CD4-positive, alpha-beta T cell treated with Interleukin-17A for 4 hours (primary cell): ENCODE measurements at places on chromosomes 16 and 17.

DNA sequence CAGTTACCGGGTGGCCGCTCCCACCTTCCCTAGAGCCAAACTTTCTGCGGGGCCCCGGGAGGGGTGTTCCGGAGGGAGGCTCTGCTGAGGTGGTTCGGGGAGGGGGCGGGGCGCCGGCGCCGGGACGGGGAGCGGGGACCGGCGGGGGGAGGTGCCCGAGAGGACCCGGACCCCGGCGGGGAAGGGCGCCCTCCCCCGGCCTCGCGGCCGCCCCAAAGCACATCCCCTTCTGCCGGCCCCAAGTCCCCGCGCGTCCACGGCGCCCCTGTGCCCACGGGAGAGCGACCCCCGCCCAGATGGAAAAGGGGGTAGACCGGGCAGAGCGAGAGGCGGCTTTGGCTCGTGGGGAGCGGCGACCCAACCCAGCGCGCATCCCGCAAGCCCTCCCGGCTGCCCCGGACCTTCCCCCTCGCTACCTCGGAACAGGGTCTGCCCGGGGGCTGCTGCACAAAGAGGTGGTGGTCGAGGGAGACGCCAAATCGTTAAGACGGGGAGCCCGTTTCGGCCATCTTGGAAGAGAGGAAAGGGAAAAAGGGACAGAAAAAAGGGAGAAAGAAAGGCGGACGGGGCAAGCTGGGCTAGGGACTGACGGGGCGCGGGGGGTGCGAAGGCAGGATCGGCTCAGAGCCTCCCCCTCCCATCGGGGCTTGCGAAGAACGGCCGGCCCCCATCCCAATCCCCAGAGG, 530 bp downstream of the PCGF2 start:
- peak; percentile 46 for DNase-seq

GRCh38 chr16:58464916-58465731, 34.8 kb upstream of the NDRG4 start:
- DNase-seq, result no peak

DNA sequence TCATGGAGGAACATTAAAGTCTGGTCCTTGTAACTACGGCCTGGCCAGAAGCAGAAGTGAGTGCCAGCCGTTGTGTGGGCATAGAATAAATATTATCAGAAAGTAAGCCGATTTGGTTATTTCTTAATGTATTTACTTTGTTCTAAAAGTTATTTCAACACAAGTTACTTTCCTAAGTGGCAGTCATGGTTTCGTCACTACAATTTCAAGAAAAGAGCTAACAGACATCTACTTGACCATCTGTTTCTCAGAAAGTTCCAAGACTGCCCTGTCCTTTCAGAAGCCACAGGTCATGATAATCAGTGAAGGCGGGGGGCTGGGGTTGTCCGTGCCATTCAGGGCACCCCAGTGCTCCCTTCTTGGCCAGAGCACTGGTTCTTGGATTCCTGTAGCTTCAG, 14.9 kb upstream of the FASN start:
- DNase-seq, result no peak

DNA sequence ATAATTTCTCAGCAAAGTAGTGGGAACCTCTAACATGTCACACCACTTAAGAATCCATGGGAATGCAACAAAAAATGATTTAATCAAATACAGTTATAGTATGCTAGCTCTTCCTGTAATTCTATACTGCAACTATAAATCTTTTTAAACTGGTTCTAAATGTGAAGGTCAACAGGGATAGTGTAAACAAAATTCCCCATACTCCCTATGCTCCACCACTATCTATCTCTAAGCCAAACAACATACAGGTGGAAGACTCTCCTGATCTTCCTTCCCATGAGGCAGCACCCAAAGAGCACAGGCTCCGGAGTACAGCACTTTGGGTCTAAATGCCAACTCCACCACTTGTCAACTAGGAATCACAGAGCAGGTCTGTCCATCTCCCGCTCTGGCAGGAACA, 4.4 kb downstream of the XPO6 start:
- DNase-seq, result no peak

DNA sequence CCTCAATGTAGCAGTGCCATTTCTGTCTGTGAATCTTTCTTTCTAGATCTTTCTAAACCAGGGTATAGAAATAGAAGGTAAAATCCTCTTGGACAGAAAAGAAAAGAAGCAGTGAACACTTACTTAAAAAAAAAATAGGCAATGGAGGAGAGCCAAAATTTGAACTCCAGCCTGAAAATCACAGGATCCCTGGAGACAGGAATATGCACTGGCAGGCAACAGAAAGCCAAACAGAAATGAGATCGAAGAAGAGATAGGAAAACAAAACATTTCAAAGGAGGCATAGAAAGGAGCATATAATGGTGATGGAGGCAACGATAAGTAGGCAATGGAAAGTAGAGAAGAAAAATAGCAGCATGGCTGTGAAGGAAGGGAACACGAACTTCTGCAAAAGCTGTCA, 253.7 kb upstream of the HSBP1 start:
- DNase-seq, result no peak

DNA sequence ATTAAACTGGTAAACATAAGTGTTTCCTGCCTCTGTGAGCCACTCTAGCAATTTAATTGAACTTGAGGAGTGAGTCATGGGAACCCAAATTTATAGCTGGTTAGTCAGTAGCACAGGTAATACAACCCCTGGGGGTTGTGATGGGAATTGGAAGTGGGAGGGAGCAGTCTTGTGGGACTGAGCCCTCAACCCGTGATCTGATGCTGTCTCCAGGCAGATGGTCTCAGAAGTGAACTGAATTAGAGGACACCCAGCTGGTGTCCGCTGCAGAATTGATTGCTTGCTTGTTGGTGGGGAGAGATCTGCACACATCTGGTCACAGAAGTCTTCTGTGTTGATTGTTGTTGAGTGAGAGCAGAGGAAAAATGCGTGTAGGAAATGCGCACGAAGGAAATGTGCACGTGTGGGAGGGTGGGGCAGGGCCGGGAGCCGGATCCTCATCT, 7.7 kb upstream of the ST6GALNAC2 start:
- DNase-seq, result no peak

GRCh38 chr17:44607836-44608690, 48.2 kb upstream of the MEIOC start:
- no peak for DNase-seq
